ENCODE measurements at places on chromosomes 11 and 22.

DNA sequence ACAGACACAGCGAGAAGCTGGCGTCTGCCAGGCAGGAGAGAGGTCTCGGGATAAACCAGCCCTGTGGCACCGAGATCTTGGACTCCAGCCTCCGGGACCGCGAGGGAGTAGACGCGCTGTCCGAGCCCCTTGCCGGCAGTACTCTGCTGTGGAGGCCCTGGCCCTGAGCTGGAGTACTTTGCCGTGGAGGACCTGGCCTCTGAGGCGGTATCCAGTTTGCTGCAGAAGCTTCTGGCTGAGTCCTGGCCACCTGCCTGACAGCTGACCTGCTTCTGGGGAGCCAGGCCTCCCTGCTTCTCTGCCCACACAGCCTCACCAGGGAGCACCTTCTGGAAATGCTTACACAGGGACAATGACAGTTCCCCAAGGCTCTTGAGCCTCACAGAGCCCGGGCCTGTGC, 31.6 kb upstream of the CARS1 start:
- no peak for DNase-seq

DNA sequence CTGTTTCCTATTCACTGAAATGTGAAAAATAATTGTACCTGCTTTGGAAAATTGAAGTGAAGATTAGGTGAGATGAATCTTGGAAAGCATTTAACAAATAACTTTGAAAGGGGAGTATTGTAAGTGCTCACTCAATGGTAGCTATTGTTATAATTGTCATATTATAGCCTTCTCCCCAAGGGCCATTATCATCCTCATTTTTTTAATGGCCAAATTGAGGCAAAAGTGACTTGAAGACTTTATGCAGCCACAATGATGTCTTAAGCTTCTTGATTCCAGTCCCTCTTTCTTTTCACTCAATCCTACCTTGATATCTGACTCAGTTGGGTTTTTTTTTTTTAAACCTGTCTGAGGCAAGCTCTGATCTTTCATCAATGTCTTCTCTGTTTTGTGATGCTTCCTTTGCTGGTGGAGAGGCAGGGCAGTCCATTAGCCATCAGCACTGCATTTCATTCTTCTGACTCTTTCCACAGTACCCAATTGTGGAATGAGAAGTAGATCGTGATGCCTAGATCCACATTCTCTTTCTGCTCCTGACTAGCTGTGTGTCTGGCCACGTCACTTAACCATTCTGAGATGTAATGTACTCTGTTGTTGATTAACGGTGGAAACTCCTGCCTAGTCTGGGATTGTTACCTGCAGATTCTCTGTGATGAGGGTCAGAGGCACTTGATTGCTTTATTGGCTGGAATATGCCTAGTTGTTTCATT, 101.4 kb downstream of the DBX1 start:
- DNase-seq, result no peak

- no peak for DNase-seq
Measured at GRCh38 chr11:79209540-79210266, 231.1 kb downstream of the TENM4 start.

- no peak for DNase-seq
Measured at GRCh38 chr11:131875611-131876010, 505.2 kb downstream of the NTM start.

GRCh38 chr22:47665151-47665550, 902.7 kb downstream of the TBC1D22A start:
- DNase-seq, result no peak

DNA sequence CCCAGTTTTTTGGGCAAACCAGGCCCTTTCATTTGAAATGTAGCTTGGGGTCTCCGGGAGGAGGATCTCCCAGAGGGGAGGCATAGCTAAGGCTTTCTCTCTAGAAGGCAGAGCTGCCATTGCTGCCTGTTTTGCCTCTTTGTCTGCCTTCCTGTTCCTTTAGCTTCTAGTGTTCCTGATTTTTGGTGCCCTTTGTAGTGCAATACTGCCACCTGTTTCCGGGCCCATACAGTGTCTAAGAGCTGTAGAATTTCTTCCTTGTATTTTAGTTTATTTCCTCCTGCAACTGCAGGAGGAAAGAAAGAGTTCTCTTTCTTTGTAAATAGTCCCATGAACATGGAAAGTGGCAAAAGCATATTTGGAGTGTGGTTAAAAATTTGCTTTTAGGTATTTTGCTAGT, 19.3 kb upstream of the GLYATL1 start:
- no peak for DNase-seq

GRCh38 chr11:86278226-86278625, 23.8 kb upstream of the HIKESHI start:
- no peak for DNase-seq

DNA sequence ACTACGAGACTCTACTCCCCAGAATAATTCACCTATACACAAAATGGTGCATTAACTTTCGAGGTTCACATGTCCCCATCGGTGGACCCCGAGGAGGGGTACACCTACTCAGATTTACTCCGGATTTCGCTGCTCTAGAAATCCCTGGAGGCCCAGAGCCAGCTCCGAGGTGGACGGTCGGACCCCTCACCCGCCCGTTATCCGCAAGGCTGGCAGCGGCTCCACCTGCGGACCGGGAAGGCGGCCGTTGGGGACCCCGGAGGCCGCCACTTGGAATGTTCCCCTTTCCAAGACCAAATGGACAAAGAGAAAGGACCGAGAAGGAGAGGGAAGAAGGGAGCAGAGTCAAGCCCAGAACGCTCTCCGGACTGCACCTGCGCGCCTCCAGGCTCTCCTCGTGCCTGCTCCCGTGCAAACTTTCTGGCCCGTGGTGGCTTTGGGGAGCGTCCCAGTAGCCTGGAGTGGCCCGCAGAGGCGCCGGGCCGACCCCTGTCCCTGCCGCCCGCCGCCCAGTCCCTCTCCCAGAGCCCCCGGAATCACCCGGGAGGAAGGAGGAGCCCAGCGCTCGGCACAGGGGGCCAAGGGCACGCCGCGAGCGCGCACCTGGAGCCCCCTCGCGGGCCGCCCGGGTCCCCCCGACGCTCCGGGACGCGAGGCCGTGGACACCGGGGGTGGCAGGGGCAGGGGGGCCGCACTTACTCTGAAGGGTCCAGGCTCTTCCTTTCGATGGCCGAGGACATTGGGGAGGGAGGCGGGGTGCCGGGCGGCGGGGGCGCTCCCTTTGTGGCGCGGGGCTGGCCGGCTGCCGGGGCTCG, 23.0 kb downstream of the LMO2 start:
- DNase-seq, result peak; percentile 50

- no peak for DNase-seq
Measured at GRCh38 chr22:44256556-44257485, 55.9 kb downstream of the SHISAL1 start.

DNA sequence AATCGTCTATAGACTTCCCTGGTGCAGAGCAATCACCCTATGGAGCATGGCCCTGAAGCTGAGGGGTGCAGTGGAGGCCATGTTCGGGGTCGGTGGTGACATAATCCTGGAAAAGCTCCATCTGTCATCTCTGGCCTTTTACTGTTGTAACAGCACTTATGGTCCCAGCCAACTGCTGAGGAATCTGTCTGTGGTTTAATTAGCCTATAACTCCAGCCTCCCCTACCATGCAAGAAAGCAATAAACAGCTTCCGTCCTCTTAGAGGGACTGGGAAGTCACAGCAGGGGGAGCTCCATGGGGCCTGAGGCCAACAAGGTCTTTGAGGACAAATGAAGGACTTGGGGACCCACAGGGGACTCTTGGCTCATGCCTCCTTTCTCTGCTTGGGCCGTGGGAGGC, 159.1 kb upstream of the NECTIN1 start:
- DNase-seq, result no peak

DNA sequence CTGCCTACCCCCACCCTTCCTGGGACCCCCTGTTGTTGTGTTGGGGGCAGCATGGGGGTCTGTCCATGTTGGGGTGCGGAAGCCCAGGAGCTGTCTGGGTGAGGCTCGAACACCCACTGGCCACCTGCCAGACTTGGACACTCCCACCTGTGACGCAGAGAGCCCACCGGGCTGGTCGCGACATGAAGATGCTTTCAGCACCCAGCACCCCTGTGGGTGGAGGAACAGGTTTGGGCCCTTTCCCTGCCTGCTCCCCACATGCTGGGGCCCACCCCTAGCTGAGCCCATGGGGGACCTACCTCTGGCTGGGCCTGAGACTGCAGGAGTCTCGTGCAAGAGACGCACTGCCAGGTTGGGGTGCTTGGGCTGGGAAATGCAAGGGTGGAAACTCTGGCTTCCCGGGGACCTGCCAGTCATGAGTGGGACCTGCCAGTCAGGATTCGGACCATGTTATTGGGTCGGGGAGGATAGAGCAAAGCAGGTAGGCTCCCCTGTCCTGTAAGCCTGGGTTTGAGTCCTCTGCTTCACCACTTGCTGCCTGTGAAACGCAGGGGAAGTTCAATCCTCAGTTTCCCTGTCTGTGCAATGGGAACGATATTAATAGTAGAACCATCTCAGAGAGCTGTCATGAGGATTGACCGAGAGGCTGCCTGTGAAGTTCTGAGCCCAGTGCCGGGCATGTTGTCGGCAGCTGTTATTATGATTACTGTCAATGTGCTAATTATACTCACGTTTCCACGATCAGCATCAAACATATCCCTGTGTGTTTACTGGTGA, 24.1 kb downstream of the KIAA1671 start:
- no peak for DNase-seq

- DNase-seq, result peak; percentile 85
Measured at GRCh38 chr11:1050581-1051355, 14.2 kb upstream of the MUC6 start.

GRCh38 chr11:64150481-64151239, 15.3 kb downstream of the MACROD1 start:
- no peak for DNase-seq

- DNase-seq, result no peak
Measured at GRCh38 chr11:10518123-10518522, 22.9 kb downstream of the RNF141 start.

- DNase-seq, result no peak
Measured at GRCh38 chr11:120613264-120614226, 102.0 kb downstream of the GRIK4 start.

DNA sequence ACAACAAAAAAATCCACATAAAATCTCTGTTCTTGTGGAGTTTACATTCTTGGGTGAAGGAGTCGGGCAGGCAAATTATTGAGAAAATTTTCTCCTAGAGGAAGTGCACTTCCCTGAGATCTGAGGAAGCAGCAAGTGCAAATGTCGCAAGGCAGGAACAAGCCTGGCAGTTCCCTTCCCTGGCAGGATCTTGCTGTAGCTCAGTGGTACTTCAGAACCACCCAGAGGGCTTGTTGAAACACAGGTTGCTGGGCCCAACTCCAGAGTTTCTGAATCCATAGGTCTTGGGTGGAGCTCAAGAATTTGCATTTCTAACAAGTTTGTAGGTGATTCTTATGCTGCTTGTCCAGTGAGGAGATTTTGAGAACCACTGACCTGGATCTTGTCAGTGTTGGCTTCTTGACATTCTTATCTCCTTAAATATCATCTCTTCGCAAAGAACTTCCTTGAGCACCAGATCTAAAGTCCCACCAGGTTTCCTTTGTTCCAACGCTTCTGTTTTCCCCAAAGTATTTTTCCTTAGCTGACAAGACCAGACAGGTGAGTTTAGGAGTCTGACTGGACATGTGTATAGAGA, 9.6 kb downstream of the QSER1 start:
- DNase-seq, result no peak

- peak; percentile 7 for DNase-seq
Measured at GRCh38 chr11:87331273-87331672, 293.5 kb downstream of the TMEM135 start.

DNA sequence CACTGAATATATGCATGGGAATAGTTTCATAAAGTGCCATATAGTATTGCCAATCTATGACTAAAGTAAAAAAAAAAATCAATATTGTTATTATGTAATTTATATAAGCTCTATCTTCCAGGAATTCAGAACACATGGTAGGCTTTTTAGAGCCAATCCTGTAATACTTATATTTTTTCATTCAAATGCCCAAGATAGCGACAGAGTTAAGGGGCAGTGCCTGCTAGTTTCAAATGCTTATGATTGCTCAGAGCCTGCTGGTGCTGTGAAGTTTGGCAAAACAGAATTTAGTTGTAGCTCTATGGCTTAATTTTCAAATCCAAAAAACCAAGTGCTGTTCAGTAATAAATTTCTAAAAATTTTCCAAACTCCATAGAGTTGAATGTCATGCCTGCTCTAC, 39.0 kb upstream of the BLID start:
- DNase-seq, result no peak

DNA sequence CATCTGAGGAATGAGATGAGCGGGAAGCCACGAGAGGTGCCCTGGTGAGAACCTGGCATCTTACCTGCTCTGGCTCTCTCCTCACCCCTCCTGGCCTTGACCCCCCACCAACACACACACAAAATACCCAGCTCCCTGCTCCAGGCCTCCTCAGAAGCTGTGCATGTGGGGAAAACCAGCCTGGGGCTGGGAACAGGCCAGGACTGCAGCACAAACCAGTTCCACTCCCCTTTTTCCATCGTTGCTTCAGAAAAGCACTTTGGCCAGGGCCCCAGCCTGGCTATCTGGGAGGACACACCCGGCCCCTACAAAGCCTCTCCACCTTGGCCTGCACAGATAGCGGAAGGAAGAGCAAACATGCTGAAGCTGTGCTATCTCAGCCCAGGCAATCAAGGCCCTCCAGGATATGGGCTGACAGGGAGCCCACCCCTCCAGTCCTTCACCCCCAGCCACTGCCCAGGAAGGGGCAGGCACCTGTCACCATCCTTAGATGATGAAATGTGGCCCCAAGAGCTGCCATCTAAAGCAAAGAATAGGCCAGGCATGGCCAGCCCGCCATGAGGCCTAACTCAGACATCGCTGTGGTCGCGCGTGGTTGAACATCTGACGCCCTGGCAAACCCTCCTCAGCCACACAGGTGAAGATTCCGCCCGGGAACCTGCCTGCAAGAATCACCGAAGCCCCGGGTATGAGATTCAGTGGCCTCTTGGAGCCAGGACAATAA, 35.4 kb downstream of the PISD start:
- DNase-seq, result no peak

DNA sequence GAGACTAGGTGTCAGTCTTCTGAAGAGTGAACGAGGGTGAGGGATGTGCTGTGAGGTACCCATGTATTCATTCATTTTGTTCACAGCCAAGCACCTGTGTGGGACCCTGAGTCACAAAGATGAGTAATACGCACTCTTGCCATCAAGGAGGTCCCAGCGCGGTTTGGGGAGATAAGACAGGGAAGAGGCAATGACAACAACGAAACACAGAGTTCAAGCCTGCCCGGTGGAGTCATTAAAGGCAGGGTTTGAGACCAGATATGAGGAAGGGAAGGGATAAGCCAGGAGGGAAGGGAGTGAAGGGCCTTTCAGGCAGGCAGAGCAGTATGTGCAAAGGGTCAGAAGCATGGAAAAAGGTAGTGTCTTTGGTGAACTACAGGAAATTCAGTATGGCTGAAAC, 4.6 kb downstream of the DCHS1 start:
- no peak for DNase-seq

GRCh38 chr22:36162127-36163034, 1.8 kb upstream of the APOL3 start:
- no peak for DNase-seq

GRCh38 chr11:5257296-5257695, 2.7 kb upstream of the HBG2 start:
- peak; percentile 83 for DNase-seq

DNA sequence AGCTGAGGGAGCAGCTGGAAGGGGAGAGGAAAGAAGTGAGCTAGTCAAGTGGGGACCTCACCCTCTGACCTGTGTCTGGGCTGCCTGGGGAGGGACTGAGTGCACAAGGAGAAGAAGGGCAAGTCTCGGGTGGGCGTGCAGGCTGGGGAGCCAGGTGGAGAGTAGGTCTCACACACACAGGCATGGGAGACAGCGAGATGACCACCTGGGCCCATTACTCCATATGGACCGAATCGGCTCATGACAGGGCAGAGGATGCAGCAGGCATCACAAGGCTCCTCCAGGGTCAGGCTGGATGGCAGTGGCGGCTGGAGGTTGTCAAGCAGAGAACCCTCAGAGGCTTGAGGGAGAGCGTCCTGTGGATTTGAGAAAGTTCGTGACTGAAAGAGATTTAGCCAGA, 63.5 kb downstream of the CEP164 start:
- DNase-seq, result no peak

Measured in GM23338 (cell line).